Spleen (tissue), 13 donors: ENCODE measurements at places on chromosomes 1 and 21. TPM values are rescaled to one million over a fixed set of nuclear protein-coding genes. Genes with fewer than 3 reads are reported as not detected.

ADGRL2 gene
- total RNA-seq = 79.9 TPM

ADAM30 gene
- total RNA-seq = not detected

PPP1R12B gene
- total RNA-seq = 80.6 TPM

DISP3 gene
- total RNA-seq = 0.44 TPM
